ENCODE measurements at places on chromosomes 3 and 15. TPM values are rescaled to one million over a fixed set of nuclear protein-coding genes. Genes with fewer than 3 reads are reported as not detected.
A peak's percentile ranks its signal among the peaks of the same experiment; 100 is the strongest.

The TIPARP gene
- 15.8 TPM for total RNA-seq

GRCh38 chr15:57340682-57341259 lies 35.5 kb upstream of the CGNL1 start:
- H3K36me3 ChIP-seq, result no peaks in the 10 kb centered on the region
- no peak overlapping the region for H3K4me3 ChIP-seq

The TJP1 gene
- total RNA-seq, result 181 TPM

- peak; percentile 64 for DNase-seq
- H3K36me3 ChIP-seq, result no peaks in the 10 kb centered on the region
- H3K27ac ChIP-seq, result peak overlapping the region; percentile 79
- H3K27me3 ChIP-seq, result no peaks in the 10 kb centered on the region
- H3K4me1 ChIP-seq, result peaks cover 8% of the 10 kb centered on the region
Observed at GRCh38 chr3:186108106-186108940, 566 bp downstream of the ETV5 start.

GRCh38 chr3:178367817-178368617 lies 168.2 kb upstream of the KCNMB2 start:
- H3K27me3 ChIP-seq, result no peaks in the 10 kb centered on the region
- no peaks in the 10 kb centered on the region for H3K4me1 ChIP-seq
- H3K4me3 ChIP-seq, result no peak overlapping the region
- no peak overlapping the region for H3K27ac ChIP-seq

- peaks cover 12% of the 10 kb centered on the region for H3K4me1 ChIP-seq
- H3K4me3 ChIP-seq, result no peak overlapping the region
- no peaks in the 10 kb centered on the region for H3K36me3 ChIP-seq
- H3K27ac ChIP-seq, result peak overlapping the region; percentile 35
- peak; percentile 66 for DNase-seq
Observed at GRCh38 chr3:156681002-156681401, 6.6 kb downstream of the TIPARP start.

DNA sequence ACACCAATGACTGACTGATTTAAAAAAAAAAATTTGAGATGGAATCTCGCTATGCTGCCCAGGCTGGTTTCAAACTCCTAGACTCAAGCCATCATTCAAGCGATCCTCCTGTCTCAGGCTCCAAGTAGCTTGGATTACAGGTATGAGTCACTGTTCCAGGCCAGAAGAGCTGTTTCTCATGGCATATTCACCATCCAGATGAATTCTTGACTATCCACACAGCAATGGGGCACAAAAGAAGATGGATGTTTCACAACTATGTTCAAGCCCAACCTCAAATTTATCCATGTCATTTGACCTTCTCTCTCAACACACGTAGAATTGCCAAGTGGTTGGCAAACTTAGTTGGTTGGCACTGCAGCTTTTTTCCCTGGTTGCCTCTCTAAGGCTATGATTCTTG lies 40.6 kb downstream of the PRICKLE2 start:
- H3K4me3 ChIP-seq, result no peak overlapping the region
- H3K36me3 ChIP-seq, result no peaks in the 10 kb centered on the region
- H3K27ac ChIP-seq, result no peak overlapping the region
- H3K4me1 ChIP-seq, result peaks cover 34% of the 10 kb centered on the region

The FOXL2NB gene
- total RNA-seq, result 2.0 TPM

- no peak overlapping the region for H3K27ac ChIP-seq
- H3K4me1 ChIP-seq, result no peaks in the 10 kb centered on the region
- DNase-seq, result no peak
- H3K27me3 ChIP-seq, result no peaks in the 10 kb centered on the region
- no peaks in the 10 kb centered on the region for H3K36me3 ChIP-seq
Observed at GRCh38 chr3:194756460-194756779, 70.7 kb downstream of the FAM43A start.

The ZFYVE19 gene
- total RNA-seq, result 26.9 TPM

The ISL2 gene
- 11.0 TPM for total RNA-seq

DNA sequence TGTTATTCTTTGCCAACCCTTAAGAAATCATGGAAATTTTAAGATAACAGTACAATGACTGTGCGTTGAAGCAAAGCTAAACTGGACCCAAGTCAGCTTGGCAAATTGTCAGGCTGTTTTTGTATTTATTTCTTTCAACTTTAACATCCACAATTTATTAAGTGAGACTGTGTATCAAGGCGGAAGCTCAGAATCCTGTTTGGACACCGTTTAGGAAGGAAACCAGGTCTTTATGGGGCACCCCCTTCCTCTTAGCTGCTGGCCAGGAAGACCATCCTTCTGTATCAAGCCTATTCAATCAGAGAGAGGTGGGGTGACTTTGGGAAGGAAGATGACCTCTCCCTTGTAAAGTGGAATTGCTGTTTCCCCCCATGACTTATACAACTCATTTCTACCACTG lies 166.0 kb downstream of the MCTP2 start:
- no peaks in the 10 kb centered on the region for H3K4me1 ChIP-seq
- no peak overlapping the region for H3K27ac ChIP-seq
- no peak overlapping the region for H3K4me3 ChIP-seq
- no peaks in the 10 kb centered on the region for H3K27me3 ChIP-seq
- no peaks in the 10 kb centered on the region for H3K36me3 ChIP-seq

DNA sequence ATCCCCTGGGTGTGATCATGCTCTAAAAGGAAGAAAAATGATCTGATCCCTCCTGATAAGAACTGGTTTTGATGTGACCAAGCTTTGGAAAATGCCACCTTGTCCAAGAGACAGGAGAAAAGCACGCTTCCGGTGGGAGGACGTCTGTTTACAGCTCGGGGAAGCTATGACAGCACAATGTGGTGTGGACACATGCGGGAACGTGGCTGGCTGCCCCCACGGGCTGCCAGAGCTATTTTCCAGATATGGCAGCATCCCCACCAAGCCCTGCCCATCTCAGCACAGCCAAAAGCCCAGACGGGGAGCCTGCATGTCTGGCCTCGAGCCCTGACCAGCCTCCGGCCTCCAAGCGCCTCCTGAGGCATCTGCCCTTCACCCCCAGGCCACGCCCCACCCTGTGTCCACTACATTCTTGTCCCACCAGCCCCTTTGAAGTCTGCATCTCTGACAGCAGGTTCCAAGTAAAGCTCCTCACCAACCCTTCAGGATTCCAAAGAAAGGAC lies 63.2 kb upstream of the HRH1 start:
- H3K4me1 ChIP-seq, result peaks cover 10% of the 10 kb centered on the region
- peak; percentile 49 for DNase-seq
- no peak overlapping the region for H3K4me3 ChIP-seq
- no peak overlapping the region for H3K27ac ChIP-seq

- H3K27ac ChIP-seq, result no peak overlapping the region
- no peak overlapping the region for H3K4me3 ChIP-seq
- 0 out of 2 replicates have a peak, but pooled peaks cover 3% of the 10 kb centered on the region for H3K4me1 ChIP-seq
- DNase-seq, result peak; percentile 64
Observed at GRCh38 chr3:186653984-186654383, 11.8 kb upstream of the HRG start.

The UROC1 gene
- not detected for total RNA-seq

DNA sequence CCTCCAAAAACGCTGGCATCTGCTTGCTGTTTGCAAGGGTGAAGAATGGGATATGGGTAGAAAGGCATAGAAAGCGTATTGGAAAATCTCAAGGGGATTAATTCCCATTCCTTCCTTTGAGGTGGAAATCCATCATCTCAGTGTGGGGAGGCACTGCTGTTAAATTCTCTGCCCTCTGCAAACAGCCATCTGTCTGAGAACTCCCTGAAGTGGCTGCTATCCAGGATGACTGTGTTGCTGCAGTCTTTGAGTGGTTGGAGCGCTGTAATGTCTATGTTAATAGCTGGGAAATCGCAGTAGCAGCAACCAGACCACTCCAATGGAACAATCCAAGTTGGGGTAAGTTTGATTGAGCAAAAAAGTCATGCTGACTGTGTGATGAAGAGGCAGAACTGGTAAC lies 625.9 kb downstream of the NLGN1 start:
- no peaks in the 10 kb centered on the region for H3K4me1 ChIP-seq
- no peak overlapping the region for H3K4me3 ChIP-seq
- H3K27me3 ChIP-seq, result no peaks in the 10 kb centered on the region
- no peak for DNase-seq
- no peak overlapping the region for H3K27ac ChIP-seq

The SLC15A2 gene
- 4.7 TPM for total RNA-seq

DNA sequence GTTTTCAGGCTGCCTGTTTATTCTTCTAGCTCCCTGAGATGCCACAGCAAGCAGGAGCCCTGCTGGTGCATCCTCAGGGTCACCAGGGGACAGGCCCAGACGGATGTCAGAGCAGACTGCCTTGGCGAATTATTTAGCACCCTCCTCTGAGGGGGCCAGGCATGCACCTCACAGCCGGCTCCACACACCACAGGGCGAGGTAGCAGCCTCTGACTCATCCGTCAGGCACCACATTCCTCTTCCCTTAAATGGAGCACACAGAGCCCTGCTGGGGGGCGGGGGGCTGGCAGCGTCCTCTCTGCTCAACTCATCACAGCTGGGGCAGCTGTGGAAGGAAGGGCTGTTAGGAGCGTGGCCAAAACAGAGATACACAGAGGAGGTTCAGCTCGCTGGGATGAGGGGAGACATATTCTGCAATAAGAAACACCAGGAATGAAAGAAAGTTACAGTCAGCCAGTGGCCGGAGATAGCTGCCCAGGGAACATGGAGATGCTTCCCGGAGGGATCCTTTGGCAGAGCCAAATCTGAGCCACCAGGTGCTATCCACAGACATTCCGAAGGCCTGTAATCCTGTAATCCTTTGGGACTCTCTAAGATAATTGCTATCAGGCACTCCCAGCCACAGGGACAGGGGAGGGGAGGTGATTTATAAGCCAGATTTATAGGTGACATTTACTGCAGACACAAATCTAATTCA lies 13.9 kb upstream of the PRICKLE2 start:
- no peaks in the 10 kb centered on the region for H3K27me3 ChIP-seq
- peak; percentile 88 for DNase-seq
- H3K4me1 ChIP-seq, result peaks cover 53% of the 10 kb centered on the region
- no peaks in the 10 kb centered on the region for H3K36me3 ChIP-seq
- H3K4me3 ChIP-seq, result peak overlapping the region; percentile 16

GRCh38 chr15:96340348-96340597 lies 9.8 kb downstream of the NR2F2 start:
- no peaks in the 10 kb centered on the region for H3K27me3 ChIP-seq
- peaks cover 19% of the 10 kb centered on the region for H3K4me1 ChIP-seq
- no peak overlapping the region for H3K4me3 ChIP-seq

- H3K4me3 ChIP-seq, result no peak overlapping the region
- DNase-seq, result no peak
- H3K27ac ChIP-seq, result peak overlapping the region; percentile 77
- H3K27me3 ChIP-seq, result no peaks in the 10 kb centered on the region
Observed at GRCh38 chr3:33132019-33132360, 18.2 kb downstream of the CRTAP start.

DNA sequence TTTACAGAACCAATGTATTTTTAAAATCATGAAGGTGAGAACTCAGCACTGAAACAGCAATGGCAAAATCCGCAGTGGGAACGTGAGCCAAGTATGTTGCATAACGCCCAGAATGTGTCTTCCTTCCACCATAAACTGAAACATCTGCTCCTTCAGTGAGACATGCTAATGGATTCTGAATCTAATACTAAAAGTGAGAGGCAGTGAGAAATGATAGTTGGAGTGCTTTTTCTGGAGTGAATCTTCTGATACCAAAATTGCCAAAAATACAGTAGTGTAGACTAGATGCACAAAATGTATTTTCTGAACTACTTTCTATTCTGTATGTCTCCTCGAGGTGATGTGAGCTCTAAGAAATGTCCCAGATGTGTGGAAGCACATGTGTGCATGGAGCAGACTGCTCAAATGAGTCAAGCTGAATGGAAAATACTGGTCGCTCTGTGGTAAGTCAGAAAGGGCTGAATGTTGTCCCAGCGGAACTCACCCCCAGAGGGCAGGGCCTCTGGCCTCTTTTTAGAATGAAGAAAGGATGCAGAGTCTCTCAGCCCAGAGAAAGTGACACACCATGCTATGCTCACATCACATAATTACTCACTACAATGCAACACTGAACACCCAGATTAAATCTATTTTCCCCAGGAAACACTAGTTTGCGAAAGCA lies 73.0 kb downstream of the ATP10A start:
- no peaks in the 10 kb centered on the region for H3K36me3 ChIP-seq
- H3K27ac ChIP-seq, result no peak overlapping the region
- H3K4me1 ChIP-seq, result peaks cover 6% of the 10 kb centered on the region
- no peaks in the 10 kb centered on the region for H3K27me3 ChIP-seq
- H3K4me3 ChIP-seq, result no peak overlapping the region
